Activated T-helper 1 cell treated with anti-CD3 and anti-CD28 coated beads, Interleukin-12 subunit alpha, Interleukin-12 subunit beta, Interleukin-2, Interleukin-4 antibody, amounts not matched to agents 30 ng/mL and 10 ng/mL and 1 ng/mL, durations not matched to agents 14 hours and 24 hours and 36 hours (primary cell): ENCODE measurements at places on chromosomes 11 and 22. TPM values are rescaled to one million over a fixed set of nuclear protein-coding genes. Genes with fewer than 3 reads are reported as not detected.

DNA sequence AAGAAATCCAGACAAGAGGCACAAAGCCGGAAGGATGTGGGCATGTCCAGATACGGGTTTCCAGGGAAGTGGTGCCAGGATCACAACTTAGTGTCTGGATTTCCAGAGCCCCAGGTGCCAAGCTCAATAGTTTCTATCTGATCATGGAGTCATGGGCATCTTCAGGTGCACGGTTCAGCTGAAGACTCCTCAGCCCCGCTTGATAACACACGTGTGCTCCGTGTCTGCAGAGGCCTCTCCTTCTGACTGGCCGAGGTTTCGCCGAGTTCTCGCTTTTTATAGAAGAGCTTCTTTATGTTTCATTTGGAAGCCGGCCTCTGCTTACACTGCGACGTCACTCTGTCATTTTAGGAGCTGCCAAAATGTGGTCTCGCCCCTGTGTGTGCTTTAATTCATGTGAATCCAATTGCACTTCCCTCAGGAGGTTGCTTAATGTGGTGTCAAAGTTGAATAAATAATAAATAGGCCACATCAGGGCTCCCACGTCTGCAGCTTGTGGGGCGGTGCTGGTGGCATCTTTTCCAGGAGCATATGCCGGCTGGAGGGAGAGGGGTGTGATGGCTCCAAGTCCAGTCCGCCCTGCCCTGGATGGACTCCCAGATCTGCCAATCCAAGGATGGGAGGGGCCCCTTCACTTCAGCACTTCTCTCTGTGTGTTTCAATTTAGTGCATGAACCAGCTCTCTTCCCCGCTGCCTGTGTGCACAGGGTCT is 1410.8 kb downstream of the TBC1D22A start:
- no peak overlapping the region for H3K4me3 ChIP-seq
- no peaks in the 10 kb centered on the region for H3K36me3 ChIP-seq
- no peaks in the 10 kb centered on the region for H3K4me1 ChIP-seq
- peaks cover 1% of the 10 kb centered on the region for H3K27me3 ChIP-seq
- H3K27ac ChIP-seq = no peak overlapping the region
- DNase-seq = no peak

- peaks cover 4% of the 10 kb centered on the region for H3K27me3 ChIP-seq
- no peaks in the 10 kb centered on the region for H3K36me3 ChIP-seq
- no peak for DNase-seq
- H3K4me1 ChIP-seq = no peaks in the 10 kb centered on the region
- H3K27ac ChIP-seq = no peak overlapping the region
These were observed 195.0 kb upstream of the NECTIN1 start for GRCh38 chr11:119924017-119924416.

DNA sequence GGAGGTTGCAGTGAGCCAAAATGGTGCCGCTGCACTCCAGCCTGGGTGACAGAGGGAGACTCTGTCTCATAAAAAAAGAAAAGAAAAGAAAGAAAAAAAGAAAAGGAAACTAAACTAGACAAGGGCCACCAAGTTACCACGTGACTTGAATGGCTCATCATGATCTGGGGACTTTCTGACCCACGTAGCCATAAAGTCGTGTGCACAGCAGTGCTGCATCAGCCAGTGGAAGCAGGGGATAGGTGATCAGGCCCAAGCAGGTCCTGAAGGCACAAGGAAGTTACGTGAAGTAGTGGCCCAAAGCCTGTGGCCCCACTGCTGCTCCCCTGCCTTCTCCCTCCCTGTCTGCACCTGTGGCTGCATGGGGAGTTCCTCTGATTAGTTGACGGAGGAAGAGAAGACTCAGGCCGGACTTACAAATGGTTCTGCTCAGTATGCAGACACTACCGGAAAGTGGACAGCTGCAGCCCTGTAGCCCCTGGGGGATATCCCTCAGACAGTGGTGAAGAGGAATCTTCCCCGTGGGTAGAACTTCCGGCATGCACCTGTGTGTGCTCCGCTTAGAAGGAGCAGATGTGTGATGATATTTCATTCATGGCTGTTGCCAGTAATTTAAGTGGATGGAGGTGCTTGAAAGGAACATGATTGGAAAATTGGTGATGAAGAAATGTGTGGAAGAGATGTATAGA is 18.2 kb upstream of the CD81 start:
- no peaks in the 10 kb centered on the region for H3K4me1 ChIP-seq
- no peak overlapping the region for H3K27ac ChIP-seq
- H3K27me3 ChIP-seq = no peaks in the 10 kb centered on the region
- no peak for DNase-seq
- H3K4me3 ChIP-seq = no peak overlapping the region
- H3K36me3 ChIP-seq = no peaks in the 10 kb centered on the region

- no peaks in the 10 kb centered on the region for H3K4me1 ChIP-seq
- H3K4me3 ChIP-seq = no peak overlapping the region
- no peak overlapping the region for H3K27ac ChIP-seq
- DNase-seq = no peak
These were observed 90.2 kb upstream of the ISX start for GRCh38 chr22:34975721-34976120.

MTFP1 gene
- total RNA-seq = 72.0 and 72.9 TPM in 2 replicates

DNA sequence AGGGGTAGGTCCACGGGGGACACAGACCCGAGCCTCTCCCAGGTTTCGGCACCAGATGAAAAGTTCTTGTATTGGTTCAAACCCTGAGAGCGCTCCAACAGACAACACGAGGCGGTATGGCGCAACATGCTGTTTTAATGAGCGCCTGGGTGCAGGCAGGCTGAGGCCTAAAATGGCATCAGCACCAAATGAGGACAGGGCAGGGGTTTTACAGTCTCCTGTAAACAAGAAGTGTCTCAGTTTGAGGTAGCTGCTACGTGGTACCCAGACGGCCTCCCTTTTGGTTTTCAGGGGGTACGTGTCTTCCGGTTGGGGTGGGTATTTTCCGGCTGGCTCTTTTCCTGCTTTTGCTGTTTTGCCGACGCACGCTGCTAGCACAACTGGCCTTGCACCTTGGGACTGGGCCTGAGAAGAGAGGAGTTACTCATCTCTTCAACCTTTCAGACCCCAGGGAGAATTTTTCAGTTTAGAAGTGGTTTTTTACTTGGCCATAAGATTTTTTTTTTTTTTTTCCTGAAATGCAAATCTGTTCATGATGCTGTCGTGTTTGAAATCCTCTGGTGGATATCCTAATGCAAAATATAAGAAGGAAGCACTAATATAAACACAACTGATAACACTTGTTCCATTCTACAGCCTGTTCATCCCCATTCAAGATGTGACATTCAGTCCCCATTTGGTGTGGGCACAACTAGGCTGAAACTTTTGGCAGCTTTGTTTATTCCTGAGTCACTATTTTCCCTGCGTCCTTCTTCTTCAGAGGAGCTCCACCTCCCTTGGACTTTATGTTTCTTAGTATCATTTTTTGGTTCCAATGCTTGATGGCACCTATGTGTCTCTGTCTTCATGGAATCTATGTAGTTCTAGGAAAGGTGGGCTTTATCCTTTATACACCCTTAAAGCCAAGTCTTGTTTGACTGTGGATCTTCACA is 6.5 kb downstream of the PPFIBP2 start:
- no peak for DNase-seq
- peaks cover 21% of the 10 kb centered on the region for H3K27me3 ChIP-seq
- H3K36me3 ChIP-seq = peaks cover 3% of the 10 kb centered on the region
- H3K4me1 ChIP-seq = peaks cover 7% of the 10 kb centered on the region
- H3K27ac ChIP-seq = no peak overlapping the region

DNA sequence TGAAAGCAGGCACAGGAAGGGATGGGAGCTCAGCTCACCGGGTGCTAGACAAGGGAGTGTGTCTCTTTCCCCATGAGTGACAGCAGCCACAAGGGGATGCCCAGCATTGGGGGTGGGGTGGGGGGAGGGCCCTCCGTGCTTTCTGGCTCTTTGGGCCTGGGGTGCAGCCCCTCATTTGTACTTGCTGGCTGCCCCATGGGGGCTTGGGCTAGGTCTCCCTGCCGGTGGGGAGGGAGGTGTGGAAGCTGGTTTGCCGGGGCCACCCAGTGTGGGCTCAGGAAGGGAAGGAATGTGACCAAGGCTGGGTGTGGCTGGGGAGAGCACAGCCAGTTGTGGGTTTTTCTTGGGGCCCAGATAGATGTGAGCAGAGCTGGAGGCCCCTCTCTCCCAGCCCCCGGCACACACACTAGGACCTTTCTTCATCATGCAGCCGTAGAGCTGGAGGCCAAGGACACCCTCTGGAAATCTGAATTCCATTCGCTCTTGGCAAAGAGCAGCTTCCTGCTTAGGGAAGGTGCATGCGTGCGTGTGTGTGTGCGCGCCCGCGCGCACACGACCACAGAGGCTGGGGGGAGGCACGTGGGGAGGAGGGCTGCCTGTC is 25.8 kb downstream of the KCNQ1OT1 start:
- H3K36me3 ChIP-seq = no peaks in the 10 kb centered on the region
- H3K4me3 ChIP-seq = no peak overlapping the region
- H3K27ac ChIP-seq = no peak overlapping the region
- H3K27me3 ChIP-seq = no peaks in the 10 kb centered on the region

CD6 gene
- total RNA-seq = 411 and 416 TPM in 2 replicates

GRIK4 gene
- total RNA-seq = 0.16 TPM in 1 of 2 replicates, not detected in the other

BIRC3 gene
- 101 and 108 TPM in 2 replicates for total RNA-seq

- no peak overlapping the region for H3K4me3 ChIP-seq
- H3K27me3 ChIP-seq = peaks cover 6% of the 10 kb centered on the region
- peaks cover 9% of the 10 kb centered on the region for H3K4me1 ChIP-seq
- no peak for DNase-seq
- no peaks in the 10 kb centered on the region for H3K36me3 ChIP-seq
- no peak overlapping the region for H3K27ac ChIP-seq
These were observed 25.1 kb upstream of the FXYD6 start for GRCh38 chr11:117901601-117902000.

ALKBH3 gene
- 32.7 and 38.1 TPM in 2 replicates for total RNA-seq

ARHGEF17 gene
- 0.05 TPM in 1 of 2 replicates, not detected in the other for total RNA-seq

HPX gene
- 1.2 TPM in 1 of 2 replicates, not detected in the other for total RNA-seq

- DNase-seq = no peak
- no peak overlapping the region for H3K27ac ChIP-seq
- H3K4me3 ChIP-seq = no peak overlapping the region
- H3K27me3 ChIP-seq = no peaks in the 10 kb centered on the region
These were observed 278.4 kb upstream of the PDGFD start for GRCh38 chr11:104442321-104442720.

DNA sequence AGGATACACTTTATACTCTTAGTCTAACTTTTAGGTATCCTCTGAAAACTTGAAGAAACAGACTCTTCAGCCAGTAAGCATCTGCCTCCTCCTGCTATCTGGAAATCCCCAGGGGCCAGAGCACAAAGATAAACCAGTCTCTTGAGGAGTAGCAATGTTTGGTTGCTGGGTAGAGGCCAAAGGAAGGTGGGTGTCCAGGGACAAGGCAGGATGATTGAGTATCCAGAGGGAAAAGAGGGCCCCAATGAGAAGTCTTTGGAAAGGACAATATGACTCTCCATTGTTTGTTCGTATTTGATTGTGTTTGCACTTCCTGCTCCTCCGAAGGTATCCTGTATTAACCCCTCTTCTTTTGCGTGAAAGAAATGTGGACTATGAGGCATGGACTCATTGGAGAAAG is 4.8 kb upstream of the OR52I1 start:
- H3K27ac ChIP-seq = no peak overlapping the region
- DNase-seq = no peak
- H3K4me3 ChIP-seq = no peak overlapping the region
- peaks cover 1% of the 10 kb centered on the region for H3K27me3 ChIP-seq
- H3K4me1 ChIP-seq = no peaks in the 10 kb centered on the region

DNA sequence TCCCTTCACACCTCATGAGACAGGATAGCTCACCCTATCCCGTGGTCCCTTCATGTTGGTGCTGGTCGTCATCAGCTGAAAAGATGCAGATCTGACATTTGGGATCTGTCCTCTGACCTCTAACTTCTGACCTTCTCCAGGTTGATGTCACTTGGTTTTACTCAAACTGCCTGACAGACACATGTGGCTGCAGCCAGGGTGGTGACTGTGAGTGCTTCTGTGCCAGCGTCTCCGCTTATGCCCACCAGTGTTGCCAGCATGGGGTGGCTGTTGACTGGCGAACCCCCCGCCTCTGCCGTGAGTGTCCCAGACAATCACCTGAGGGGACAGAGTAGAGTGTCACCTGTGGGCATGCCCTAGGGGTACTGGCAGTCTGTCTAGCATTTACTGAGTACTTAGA is 49.7 kb downstream of the OTOG start:
- H3K27ac ChIP-seq = no peak overlapping the region
- no peak overlapping the region for H3K4me3 ChIP-seq
- peaks cover 7% of the 10 kb centered on the region for H3K27me3 ChIP-seq
- peaks cover 16% of the 10 kb centered on the region for H3K4me1 ChIP-seq
- no peaks in the 10 kb centered on the region for H3K36me3 ChIP-seq
- no peak for DNase-seq

EXPH5 gene
- 0.56 and 0.65 TPM in 2 replicates for total RNA-seq

DNA sequence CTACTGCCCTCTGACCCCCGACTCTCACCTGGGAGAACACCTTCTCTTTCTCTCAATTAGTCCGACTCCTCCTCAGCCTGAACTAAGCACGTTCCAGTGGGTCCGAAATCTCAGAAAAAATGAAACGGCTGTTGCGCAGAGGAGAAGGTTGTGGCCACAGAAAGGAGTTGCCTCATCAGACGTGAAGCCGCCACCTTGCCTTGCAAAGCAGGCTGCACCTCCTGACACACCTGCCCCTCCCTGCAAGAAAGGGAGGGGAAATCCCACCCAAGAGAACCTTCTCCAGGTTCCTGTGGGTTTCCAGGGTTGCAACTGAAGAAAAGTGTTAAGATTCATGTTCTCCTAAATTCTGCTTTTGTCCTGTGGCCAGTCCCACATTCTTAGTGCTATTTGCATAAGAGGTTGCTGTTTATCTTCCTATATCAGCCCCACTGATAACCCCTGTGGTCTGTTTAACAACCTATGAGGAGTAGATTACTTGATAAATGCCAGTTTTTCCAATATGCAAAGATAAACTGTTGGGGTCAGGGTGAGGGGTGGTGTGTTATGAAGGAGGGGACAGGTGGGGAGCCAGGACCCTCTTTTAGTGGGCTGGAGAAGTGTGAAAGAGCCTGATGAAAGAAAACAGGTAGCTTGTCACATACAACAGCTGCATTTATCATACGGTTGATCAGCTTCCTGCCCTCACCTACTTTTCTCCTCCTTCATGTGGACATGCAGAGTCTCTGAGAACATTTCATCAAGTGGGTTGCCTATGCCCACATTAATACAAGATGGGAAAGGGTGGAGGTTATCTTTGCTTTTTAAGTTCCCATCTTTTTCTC is 18.2 kb downstream of the ZBTB16 start:
- H3K27me3 ChIP-seq = peaks cover 9% of the 10 kb centered on the region
- peaks cover 2% of the 10 kb centered on the region for H3K36me3 ChIP-seq
- peak overlapping the region; percentile 46 for H3K4me3 ChIP-seq
- DNase-seq = no peak

GRCh38 chr22:46113910-46114517 is 36.3 kb upstream of the PPARA start:
- H3K4me1 ChIP-seq = no peaks in the 10 kb centered on the region
- no peaks in the 10 kb centered on the region for H3K36me3 ChIP-seq
- no peak overlapping the region for H3K27ac ChIP-seq
- DNase-seq = no peak

FXYD2 gene
- 3.4 and 3.6 TPM in 2 replicates for total RNA-seq

DNA sequence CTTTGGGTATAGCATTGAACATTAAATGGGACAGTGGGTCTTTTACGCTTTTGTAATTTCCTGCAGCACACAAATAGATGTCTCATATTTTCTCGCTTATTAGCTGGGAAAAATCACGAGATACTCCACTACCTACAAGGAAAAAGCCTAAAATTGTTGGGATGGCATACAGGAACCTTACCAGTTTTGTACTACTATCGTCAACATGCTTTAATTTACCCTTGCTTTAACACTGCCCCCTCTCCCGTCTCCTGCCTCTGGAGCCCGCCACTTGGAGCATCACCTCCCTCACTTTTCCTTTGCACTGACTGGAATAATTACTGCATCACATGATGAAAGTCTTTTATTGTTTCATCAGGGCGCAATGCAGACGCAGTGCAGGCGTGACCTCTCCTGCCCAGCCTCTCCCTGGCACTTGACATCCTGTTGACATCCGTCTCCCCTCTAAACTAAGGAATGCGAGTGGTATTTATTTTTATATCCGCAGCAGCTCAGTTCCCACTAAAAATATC is 1.0 kb upstream of the FNBP4 start:
- peak overlapping the region; percentile 100 for H3K27ac ChIP-seq
- H3K27me3 ChIP-seq = no peaks in the 10 kb centered on the region
- peaks cover 28% of the 10 kb centered on the region for H3K4me1 ChIP-seq
- H3K4me3 ChIP-seq = peak overlapping the region; percentile 99
